ENCODE measurements at places on chromosomes 2 and 18.

DNA sequence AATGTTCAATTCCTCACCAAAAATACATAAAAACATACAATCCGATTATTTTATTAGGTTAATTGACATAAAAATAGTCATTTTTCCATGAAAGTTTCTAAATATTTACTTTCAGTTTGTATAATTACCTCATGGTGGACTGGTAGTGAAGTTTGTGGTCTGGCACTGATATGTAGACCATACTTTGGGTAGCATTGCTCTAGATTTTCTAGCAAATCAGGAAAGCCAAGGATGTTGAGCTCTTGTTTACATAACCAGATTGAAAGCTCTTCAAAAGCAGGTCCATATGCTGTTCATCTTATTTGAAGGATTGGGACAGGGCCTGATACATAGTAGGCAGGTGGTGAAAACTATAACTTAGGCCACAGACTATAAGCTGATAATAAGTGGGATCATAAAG is 61.8 kb downstream of the COMMD1 start:
- DNase-seq = no peak

- no peak for DNase-seq
Measured at GRCh38 chr2:70724366-70724765, 43.6 kb downstream of the ADD2 start.

- DNase-seq = no peak
Measured at GRCh38 chr2:112835536-112836162, 930 bp downstream of the IL1B start.

DNA sequence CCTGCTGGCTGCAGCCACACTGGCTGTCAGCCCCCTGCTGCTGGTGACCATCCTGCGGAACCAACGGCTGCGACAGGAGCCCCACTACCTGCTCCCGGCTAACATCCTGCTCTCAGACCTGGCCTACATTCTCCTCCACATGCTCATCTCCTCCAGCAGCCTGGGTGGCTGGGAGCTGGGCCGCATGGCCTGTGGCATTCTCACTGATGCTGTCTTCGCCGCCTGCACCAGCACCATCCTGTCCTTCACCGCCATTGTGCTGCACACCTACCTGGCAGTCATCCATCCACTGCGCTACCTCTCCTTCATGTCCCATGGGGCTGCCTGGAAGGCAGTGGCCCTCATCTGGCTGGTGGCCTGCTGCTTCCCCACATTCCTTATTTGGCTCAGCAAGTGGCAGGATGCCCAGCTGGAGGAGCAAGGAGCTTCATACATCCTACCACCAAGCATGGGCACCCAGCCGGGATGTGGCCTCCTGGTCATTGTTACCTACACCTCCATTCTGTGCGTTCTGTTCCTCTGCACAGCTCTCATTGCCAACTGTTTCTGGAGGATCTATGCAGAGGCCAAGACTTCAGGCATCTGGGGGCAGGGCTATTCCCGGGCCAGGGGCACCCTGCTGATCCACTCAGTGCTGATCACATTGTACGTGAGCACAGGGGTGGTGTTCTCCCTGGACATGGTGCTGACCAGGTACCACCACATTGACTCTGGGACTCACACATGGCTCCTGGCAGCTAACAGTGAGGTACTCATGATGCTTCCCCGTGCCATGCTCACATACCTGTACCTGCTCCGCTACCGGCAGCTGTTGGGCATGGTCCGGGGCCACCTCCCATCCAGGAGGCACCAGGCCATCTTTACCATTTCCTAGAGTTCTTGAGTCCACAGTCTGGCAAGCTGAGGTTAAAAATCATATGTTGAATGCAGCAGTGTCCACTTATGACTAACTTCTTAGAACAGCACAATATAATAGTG is 741 bp downstream of the GPR148 start:
- no peak for DNase-seq

DNA sequence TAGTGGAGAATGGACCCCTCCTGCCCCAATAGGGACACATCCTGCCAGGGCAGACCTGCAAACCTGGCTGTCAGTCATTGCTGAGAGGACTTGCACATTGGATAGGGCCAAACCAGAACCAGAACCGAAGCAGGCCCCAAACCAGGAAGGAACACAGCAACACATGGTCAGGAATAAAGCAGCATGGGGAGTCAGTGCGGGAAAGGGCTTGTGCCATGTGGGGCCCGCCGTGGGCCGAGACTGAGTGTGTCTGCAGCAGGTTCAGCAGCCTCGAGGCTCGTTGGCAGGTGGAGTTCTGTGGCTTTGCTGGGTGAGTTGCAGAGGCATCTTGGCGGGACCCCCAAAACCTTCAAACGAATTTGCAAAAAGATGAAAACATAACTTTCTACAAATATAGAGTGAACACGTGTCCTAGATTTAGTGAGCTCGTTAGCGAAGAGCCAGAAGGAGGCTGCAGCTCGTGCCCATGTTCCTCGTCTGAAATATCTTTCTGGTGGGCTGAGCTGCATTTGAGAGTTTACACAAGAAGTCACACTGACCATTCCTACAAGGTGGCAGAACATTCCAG is 44.9 kb upstream of the LDLRAD4 start:
- no peak for DNase-seq

GRCh38 chr18:10705291-10705690 is 179.5 kb downstream of the NAPG start:
- no peak for DNase-seq

DNA sequence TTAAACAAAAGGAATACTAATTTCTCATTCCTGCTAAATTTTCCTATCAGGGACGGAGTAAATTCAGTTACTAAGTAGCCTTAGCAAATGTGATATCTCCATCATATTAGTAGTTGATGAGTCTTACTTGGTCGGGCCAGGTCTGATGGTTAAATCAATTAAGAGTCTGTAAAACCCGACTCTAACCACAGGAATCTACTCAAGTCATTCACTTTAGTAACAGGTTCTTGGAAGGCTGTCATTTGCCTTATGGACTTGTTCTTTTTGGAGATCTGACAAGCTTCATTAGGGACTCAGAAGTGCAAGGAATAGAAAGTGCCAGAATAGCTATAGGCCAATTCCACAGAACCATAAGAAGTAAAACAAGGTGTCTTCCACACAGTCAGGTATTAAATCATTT is 119.0 kb downstream of the GCA start:
- no peak for DNase-seq

DNA sequence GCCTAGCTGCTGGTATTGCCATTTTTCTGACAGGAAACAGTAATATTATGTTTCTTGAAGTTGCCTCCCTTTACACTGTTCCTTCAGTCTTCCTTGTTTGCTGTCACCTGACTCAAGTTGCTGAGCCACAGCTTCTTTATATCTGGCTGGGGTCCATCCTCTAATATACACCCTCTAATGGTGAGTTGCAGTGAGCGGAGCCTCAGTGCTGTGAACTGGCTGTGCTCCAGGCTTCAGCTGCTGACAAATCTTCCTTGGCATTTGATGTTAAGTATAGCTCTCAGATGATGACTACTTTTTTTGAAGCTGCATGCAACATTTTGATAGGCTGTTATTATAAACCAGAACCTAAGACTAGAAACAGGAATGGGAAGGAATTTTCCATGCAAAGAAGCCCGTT is 366.7 kb downstream of the NUP35 start:
- DNase-seq = peak; percentile 27

- DNase-seq = no peak
Measured at GRCh38 chr18:24919181-24919797, 432.7 kb downstream of the ZNF521 start.

DNA sequence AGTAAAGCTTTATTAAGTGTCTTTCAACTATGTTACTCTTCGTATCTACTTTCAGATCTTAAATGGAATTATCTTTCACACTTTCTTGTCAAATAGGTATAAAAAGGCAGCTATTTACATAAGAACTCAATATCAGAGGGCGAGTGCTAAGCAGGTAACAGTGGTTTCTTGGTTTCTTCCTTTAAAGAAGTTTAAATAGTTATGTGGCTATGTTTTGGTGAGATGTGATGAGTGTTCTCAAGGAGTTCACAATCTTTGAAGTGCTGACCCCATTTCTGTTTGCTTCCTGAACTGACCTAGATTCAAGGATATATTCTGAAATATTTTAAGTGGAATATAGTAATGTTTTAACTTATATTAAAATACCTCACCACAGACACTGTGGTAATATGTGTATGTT is 161.9 kb downstream of the DPP4 start:
- DNase-seq = no peak

- no peak for DNase-seq
Measured at GRCh38 chr2:80852079-80852807, 547.7 kb upstream of the LRRTM1 start.

GRCh38 chr2:157470321-157470720 is 26.4 kb upstream of the CYTIP start:
- no peak for DNase-seq

DNA sequence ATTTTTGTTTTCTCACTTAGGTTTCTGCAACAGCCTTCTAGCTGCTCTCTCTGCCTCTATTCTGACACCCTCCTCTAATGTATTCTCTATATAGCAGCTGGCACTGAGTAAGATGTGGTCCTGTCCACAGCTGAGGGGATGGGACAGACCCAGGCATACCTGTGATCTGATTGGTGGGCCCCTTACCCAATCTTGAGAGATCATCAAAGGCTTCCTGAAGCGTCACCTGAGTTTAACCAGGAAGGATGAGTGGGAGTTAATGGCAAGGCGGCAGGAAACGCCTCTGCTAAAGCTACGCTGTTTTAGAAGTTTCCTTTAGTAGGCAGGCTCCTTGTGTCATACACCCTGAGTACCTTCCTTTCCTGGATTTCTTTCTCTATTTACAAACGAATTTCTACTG is 5.7 kb upstream of the TET3 start:
- no peak for DNase-seq

DNA sequence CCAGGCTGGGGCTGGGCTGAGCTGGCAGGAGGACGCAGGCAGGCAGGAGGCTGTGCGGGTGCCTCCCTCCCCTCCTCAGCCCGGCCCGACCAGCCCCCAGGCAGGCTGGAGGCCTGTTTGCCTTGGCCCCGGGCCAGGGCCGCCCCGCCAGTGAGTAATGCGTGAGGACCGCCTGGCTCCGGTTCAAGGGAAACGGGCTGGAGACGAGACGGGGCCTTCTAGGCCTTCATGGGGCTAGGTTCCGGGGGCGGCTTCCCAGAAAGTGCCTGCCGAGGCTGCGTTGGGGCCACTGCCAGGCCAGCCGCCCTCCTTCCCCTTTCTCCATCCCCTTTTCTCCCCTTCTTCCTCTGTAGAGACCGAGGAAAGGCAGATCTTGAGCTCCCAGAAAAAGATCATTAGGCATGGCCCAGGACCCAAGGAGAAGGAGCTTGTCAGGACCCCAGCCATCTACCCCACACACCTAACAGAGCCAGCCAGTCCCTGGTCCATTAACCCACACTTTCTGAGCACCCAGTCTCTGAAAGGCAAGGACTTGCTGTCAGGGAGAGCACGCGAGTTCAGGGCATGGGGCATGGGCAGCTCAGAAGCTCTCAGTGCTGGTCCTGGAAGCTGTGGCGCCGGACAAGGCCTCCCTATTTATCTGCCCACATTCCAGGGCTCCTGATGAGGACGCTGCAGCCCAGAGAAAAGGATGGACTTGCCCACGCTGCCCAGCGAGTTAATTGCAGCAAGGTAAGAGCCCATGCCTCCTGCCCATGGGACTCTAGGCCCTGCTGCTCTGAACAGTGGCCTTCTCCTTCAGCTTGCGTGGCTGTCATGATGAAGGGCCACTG is 48.5 kb downstream of the SMAD7 start:
- no peak for DNase-seq

DNA sequence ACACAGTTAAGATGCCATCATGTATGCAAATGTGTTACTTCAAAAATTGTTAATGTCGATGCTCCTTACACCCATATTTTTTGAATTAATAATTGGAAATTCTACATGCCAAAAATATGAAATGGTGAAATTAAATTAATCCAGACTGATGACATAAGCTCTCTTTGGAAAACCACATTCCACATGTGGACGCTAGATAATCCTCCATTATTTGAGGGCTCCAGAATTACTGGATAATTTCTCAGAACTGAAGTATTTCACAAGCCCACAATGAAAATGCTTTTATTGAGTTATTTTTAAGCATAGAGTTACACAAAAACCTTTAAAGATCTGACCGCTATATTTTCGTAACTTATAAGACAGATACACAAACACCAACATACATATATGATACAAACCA is 47.8 kb downstream of the FARSB start:
- no peak for DNase-seq

DNA sequence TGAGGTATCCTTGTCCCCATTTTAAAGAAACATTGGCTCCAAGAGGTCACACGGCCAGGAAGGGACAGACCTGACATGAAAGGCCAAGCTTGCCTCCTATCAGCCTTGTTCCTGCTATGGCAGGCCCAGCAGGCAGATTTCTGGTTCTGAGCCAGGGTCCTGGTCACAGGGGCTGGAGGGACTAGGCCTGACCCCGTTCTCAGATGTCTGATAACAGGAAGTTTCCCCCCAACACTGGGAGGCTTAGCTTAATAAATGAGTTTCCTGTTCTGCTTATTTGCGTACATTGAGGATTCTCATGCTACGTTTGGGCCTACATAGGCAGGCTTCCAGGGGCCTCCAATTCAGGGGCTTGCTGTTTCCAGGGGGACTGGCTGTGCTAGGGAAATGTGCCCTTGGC is 107.8 kb upstream of the LTBP1 start:
- no peak for DNase-seq

DNA sequence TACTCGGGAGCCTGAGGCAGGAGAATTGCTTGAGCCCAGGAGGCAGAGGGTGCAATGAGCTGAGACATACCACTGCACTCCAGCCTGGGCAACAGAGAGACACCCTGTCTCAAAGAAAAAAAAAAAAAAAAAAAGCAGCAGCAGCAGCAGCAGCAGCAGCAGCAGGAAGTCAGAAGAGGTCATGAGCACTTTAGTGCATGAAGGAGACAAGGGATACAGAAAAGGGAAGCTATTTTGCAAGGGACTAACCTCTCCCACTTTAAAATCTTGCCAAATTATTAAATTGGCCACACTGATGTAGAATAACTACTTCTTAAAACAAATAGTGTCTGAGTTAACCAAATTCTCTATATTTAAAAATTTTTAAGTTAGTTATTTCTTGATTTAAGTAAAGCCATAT is 113.4 kb upstream of the PDE1A start:
- DNase-seq = no peak

- DNase-seq = no peak
Measured at GRCh38 chr2:181197140-181197760, 216.8 kb downstream of the UBE2E3 start.

- DNase-seq = no peak
Measured at GRCh38 chr2:39141334-39142271, 20.8 kb upstream of the SOS1 start.

DNA sequence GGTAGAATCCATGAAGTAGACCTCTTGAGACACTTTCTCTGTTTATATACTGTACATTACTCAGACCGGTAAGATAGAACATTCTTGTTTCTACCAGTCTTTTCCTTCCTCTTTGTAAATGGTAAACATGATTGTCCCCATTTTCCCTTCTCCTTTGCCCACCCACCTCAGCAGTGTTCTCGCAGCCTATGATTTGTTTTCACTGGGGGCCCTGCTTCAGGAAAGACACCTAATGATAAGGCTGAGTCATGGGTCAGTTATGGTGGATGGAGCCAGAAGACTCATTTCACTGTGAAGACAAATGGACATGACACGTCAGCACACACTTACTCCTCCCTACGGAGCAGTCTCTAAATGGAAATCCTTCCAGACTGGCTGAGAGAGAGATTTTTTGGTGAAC is 23.7 kb downstream of the CENPO start:
- DNase-seq = no peak

- DNase-seq = no peak
Measured at GRCh38 chr18:37207343-37207742, 358.3 kb downstream of the CELF4 start.

Measured in hippocampal formation (tissue), 2 donors.